ENCODE measurements at places on chromosomes 4 and X.

DNA sequence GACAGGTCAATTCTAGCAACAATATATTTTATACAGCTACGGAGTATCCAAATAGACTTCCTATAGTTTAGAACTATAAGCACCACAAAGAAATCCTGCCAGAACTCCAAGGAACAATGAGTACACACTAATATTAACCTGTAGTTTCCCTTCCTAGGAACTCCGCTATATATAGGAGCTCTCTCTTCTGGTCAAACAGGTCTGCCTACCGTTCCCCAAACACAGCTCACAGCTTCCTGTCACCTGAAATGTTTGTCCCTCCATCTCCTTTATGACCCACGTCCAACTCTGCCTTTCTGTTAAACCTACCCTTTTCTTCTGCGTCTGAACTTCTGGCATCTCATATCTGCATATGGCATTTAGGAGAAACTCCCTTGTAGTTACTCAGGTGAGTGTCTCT lies 10.5 kb upstream of the GJB1 start:
- DNase-seq, result no peak

DNA sequence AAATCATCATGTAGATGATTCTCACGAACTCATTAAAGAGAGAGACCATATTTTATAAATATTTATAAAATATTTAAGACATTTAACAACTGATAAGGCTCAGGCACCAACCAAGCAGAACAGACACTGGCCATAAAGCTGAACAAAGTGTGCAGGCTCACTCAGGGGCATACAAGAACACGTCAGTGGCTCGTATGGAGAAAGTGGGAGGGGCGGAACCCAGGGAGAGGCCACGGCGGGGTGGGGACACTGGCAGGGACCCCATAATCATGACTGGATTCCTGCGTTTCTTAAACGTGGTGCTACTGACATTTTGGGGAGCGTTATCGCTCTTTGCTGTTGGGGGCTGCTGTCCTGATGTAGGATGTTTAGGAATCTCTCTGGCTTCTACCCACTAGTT lies 31.3 kb upstream of the FAT1 start:
- no peak for DNase-seq

- no peak for DNase-seq
Measured at GRCh38 chr4:32798471-32799159, 2078.4 kb downstream of the PCDH7 start.

- DNase-seq, result no peak
Measured at GRCh38 chrX:107574054-107574683, 54.1 kb upstream of the PRPS1 start.

GRCh38 chrX:1673337-1673736 lies 58.5 kb downstream of the ASMT start:
- no peak for DNase-seq

DNA sequence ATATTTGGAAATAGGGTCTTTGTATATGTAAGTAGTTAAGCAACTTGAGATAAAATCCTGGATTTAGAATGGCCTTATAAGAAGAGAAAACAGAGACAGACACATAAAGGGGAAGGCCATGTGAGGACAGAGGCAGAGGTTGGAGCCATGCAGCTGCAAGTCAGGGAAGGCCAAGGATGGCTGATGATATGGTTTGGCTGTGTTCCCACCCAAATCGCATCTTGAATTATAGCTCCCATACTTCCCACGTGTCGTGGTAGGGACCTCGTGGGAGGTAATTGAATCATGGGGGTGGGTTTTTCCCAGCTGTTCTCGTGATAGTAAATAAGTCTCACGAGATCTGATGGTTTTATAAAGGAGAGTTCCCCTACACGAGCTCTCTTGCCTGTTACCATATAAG lies 76.3 kb downstream of the STK32B start:
- no peak for DNase-seq
